ENCODE measurements at places on chromosomes 2 and 18.

- DNase-seq = peak; percentile 40
These were observed 675 bp upstream of the SPIRE1 start for GRCh38 chr18:12658426-12659138.

DNA sequence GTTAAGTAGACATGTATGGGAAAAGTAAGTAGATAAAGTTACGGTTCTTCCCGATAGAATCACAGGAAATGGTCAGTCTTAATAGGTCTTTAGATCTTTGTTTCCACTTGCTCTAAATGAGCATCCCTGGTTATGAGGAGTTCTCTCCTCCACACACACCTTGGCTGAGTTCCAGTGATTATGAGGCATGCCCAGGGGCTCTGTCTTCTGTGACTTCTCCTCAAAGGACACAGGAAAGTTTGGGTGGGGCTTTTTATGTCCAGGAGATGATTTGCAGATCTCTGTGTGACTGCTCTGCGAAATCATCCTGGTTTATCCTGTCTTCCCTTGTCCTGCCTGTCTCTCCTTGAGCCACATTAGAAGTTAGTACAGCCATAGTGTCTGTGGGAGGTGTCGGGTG, 83.9 kb upstream of the EML6 start:
- DNase-seq = no peak

GRCh38 chr2:75047992-75048625, 89.7 kb downstream of the POLE4 start:
- no peak for DNase-seq

DNA sequence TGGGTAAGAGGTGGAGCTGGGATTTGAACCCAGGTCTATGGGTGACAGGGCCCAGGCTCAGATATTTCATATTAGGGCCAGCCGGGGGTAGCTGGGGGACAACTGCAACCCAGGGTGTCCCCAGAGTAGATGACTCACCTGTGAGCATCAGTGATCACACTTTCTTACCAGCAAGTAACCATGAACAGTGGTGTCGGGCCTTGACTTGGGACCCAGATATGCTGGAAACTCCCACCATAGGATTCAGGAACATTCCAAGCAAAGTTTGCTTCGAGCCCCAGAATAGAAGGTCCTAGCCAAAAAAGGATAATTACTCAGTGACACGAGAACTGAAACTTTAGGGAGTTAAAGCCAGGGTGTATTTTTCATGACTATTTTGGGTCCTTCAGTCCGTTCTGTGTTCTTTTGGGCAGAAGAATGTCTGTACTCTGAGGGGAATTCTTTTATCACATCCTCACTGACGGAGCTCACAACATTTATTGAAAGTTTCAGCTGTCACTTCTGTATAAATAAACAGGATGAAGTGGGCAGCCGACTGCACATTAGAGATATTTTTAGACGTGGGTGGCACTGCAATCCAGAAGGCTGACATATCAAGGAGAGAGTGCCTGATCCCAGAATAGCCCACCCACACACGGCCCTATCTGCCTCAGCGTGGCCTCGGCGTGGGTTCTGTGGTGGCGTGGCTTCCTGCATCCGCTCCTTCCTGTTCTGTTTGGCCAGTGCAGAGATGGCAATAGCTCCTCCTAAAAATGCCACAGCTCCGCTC, 45.6 kb downstream of the RAMP1 start:
- DNase-seq = peak; percentile 71

DNA sequence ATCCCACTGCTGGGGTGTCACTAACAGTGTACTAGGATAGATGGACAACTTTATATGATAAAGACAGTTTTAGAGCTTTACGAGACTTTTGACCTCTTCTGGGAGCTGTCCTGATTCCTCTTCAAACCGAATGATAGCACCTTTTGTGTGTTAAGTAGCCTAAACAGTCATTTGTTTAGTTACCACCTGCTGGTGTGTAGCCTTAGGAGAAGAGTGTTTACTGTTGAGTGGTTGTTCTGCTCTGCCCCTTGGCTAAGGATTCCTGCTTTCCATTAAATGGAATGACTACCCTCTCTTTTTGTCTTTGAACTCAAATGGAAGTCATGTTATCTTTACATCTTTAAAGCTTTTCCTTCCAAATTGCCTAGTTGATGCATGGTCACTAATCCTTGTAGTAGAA, 28.0 kb upstream of the MGAT5 start:
- no peak for DNase-seq

All from uterus (tissue), 4 donors.